NCI-H460 (cell line): ENCODE measurements at places on chromosomes 11 and 22.

DNA sequence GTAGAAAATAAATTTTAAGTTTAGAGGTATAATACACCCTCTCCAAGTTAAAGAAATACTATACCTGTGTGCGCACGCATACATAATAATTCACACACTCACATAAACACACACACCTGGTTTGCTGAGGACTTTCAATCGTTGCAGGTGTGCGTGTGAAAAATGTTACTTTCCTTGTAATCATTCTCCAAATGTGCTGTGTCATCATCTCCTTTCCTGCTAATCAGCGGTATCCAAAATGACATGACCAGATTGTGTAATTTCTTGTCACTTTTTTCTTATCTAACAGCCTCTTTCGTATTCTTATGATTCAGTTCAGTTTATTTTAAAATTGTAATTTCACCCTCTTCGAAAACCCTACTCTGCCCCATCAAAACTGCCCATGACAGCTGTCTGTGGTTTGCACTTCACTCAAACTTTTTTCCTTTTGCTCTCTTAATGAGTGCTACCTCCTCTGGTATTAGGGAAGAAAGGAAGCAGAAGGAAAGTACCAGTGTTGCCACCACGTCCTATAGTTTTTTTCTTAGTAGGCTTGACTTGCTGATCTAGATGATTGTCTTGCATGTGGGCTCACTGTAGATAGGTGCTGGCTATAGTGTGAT is 651.2 kb downstream of the CNTN5 start:
- no peak for DNase-seq

DNA sequence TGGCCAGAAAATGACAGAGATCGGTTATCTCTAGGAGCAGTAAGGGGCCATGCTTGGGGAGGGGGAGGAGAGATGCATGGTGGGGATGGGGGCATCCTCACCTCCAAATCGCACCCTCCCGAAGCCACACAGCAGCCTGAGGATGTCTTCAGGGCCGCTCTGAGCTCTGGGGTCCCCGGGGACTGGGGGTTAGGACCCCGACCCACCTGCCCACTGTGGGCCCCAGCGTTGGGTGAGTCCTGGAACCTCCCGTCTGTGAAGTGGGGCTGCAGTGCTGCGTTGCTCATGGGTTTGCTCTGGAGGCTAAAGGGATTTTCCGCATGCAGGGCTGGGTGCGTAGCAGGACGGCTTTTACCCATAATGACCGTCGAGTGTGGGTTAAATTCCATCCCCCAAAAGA is 1046.3 kb downstream of the BRD1 start:
- no peak for DNase-seq

DNA sequence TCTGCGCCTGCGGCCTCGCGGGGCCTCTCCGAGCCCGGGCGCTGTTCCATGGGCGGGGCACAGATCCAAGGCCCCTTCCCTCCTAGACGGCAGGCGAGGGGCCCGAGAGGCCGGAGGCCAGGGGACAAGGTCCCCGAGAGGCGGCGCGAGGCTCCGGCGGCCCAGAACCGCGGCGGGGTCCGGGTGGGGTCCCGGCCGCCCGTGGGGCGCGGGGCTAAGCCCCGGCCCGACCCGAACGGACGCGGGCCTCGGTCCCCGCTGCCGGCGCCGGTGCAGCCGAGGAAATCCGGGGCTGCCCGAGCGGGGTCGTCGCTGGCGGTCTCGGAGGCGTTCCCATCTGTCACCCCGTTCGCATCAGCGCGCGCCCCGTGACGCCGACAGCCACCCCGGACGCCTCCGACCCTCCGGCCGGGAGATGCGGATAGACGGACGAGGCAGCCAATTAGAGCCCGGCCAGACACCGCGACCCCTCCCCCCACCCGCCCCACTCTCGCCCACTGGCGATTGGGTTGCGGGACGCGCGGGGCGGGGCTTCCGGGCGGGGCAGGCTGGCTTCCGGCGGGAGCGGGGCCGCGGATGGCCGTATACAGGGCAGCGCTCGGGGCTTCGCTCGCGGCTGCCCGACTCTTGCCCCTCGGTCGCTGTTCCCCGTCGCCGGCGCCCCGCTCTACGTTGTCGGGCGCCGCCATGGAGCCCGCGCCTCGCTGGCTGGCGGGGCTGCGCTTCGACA is at the start of gene SELENOO:
Gene SELENOO, plus strand, starts transcription at position 551 of the 730 bp plus-strand sequence. Its CDS starts 26 bp downstream, at position 577.
- DNase-seq = peak; percentile 70

DNA sequence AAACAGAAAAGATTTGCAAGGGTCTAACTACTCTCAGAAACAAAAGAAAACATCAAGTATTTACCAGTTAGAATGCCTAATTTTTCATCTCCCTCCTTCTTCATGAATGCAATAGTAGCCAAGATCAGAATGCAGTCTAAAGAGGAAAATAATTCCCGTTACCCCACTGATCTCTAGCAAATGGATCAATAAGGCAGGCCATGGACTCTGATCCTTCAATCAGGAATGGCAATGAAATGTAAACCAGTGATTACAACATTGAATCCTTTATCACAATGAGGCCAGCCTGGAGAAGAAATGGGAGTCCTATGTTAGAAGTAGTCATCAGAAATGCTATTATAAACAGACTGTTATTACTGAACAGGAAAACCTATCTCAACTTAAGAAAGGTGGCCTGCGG is 106.6 kb downstream of the APOL5 start:
- DNase-seq = no peak

GRCh38 chr11:78268591-78269410 is 80.1 kb downstream of the USP35 start:
- DNase-seq = no peak

- no peak for DNase-seq
Observed at GRCh38 chr22:38937541-38937940, 19.9 kb upstream of the APOBEC3A start.
